ENCODE measurements at places on chromosomes 6 and 20.

DNA sequence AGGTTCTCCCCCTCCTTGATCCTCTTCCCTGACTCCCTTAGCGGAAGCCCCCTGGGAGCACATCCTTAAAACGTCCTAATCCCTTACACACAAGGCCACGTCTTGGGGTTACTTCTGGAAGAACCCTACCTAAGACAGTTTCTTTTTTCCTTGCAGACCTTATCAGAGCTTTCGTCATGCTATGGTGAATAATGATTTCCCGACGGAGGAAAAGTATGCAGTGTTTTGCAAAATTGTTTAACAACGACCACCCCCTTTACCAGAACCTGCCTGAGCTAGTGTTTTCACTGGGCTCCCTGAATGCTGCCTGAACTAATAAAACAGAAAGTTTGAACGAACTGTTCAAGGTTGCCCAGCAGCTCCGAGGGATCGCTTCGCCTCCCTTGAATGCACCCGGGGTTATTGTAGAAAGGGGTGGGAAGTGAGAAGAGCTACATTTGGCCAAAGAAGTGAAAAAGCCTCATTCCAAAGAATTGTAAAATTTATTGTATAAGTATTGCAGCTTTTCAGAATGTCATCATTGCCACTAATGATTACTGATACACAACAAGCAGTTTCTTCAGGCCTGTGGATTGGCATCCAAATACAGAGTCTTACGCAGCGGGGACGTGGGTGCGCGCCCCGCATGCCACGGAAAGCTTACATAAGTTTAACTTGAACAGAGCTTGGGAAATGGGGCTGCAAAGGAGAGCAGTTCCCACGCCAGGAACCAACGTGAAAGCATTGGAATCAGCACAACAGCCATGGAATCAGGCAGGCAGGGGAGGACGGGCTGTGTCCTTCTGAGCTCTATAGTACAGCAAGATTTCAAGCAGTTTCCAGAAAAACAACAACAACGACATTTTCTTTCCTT is 27.9 kb upstream of the ZBP1 start:
- DNase-seq: no peak

- DNase-seq: no peak
Observed at GRCh38 chr6:160070427-160070826, 51.2 kb upstream of the SLC22A1 start.

- DNase-seq: no peak
Observed at GRCh38 chr6:132604635-132605152, 15.2 kb upstream of the TAAR5 start.

GRCh38 chr20:13877793-13878192 is 93.0 kb downstream of the NDUFAF5 start:
- no peak for DNase-seq

DNA sequence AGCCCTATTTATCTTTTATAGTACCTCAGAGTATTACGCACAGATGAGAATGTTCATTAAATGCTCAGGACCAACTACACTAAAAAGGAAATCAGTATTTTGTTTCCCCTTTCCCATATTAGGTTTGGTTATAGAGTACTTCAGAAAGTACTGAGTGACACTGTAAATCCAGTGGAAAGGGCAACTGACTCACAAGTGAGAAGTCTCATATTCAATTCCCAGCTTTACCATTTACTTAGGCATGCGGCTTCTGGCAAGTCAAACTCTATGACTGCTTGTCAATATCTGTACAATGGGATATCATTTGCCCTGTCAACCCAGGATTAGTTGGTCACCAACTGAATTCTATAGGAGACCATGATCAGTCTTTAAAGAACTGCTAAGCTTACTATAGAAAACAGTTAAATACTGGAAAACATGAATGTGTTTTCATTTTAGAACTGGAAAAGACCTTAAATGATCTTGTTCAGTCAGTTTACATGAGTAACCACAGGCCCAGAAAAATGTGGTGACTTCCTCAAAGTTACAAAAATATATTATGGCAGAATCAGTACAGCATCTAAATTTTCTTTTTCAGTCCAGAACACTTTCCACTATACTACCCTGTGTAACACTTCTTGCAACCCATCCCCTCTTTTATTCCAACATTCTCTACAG is 3.6 kb downstream of the MAP3K7 start:
- no peak for DNase-seq

DNA sequence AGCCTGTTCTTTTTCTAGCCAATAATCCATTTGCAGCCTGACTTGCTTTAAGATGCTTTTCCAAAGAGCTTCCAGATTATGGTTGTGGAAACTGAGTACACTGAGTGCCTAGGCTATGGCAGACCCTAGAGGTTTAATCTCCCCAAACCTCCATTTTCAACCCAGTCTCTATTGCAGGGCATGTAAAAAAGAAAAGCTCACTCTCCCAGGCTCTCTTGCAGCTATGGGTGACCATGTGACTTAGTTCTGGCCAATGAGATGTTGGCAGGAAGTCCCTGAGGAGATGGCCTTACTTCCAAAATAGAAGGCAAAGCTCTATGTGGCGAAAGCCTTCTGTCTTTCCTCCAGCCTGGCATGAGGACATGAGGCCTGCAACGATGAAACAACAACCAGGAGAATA is 3.8 kb downstream of the PDRG1 start:
- no peak for DNase-seq

DNA sequence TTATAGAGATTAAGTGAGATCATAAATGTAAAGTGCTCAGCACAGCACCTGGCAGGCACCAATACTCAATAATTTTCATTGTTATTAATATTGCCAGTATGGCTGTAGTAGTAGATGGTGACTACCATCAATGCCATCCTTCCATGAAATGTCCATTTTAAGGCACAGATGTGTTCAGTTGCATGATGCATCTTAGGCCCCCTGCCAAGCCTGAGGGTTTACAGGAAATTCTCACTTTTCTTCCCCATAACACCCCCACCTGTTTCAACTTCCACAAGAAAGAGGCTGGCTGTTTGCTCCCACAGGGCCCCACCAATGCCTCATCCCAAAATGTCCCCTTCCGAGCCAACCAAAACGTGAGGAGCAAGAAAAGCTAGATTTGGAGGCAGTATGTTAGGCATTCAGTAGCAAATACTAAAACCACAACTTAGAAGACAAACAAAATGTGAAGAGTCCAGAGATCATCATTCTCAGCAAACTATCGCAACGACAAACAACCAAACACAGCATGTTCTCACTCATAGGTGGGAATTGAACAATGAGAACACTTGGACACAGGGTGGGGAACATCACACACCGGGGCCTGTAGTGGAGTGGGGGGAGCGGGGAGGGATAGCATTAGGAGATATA is 110.6 kb upstream of the NHSL1 start:
- DNase-seq: no peak

DNA sequence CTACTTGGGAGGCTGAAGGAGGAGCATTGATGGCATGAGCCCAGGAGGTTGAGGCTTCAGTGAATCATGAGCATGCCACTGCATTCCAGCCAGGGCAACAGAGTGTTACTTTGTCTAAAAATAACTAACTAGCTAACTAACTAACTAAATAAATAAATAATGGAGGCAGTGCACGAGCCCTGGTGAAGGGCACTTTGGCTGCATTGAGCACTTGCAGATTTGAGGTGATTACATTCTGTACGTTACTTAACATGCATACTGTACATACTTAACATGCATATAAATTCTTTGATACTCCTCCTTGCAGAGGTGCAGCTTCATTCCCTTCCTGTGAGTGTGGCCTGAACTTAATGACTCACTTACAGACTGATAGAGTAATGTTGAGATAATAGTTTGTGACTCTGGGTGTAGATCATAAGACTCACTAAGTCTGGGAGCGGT is 10.7 kb downstream of the HLA-A start:
- no peak for DNase-seq

GRCh38 chr20:51801823-51802123 is 548 bp downstream of the SALL4 start:
- no peak for DNase-seq
